ENCODE measurements at places on chromosomes 5 and 9. TPM values are rescaled to one million over a fixed set of nuclear protein-coding genes. Genes with fewer than 3 reads are reported as not detected.

Gene SPINK5
- not detected for total RNA-seq

GRCh38 chr5:78500028-78500427 lies 139.6 kb downstream of the SCAMP1 start:
- DNase-seq: no peak

DNA sequence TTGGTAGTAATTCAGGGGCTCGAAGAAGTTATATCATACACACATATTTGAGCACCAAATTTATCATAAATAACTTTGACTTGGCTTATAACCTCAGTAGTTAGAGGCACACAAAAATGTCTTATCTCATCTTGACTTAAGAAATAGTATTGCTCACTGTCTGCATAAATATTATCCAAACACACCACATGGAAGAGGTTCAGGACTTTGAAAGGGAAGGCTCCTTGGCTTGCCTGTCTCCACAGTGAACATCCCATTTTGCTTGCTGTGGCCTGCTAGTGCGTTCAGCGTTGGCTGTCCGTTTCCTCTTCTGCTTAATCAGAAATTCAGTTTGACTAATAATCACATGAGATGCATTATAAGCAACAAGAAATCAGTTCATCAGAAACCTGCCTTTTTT lies 13.9 kb downstream of the GRXCR2 start:
- no peak for DNase-seq

GRCh38 chr5:82610686-82611085 lies 332.5 kb upstream of the RPS23 start:
- DNase-seq: no peak

DNA sequence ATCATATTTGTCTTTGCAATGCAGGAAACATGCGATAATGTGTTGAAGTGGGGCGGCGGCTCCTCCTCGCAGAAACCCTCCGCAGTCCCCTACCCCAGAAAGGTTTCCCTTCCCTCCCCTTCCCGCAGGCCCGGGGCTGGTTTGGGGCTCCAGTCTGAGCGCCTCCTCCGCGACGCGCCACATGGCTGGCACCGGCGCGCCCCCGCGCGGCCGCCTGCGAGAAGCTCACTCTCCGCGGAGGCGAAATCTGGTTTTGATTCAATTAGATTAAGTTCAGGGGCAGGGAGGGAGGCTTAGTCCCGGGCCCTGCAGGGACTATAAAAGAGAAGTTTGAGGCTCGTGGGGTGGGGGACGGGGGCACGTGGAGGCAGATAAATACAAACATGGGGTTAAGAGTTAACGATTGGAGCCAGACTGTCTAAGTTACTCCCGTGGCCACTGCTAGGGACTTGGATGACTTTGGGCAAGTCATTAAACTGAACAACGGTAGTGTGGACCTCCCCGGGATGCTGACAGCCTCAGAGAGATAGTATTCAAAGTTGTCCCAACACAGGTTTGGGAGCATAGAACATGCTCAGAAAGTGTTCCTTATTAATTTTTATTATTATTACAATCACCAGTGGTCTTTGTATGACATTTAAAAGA lies 69.4 kb downstream of the MSX2 start:
- DNase-seq: peak; percentile 51

Gene PLAC8L1
- not detected for total RNA-seq

- DNase-seq: no peak
Observed at GRCh38 chr5:82152978-82153481, 125.1 kb downstream of the RPS23 start.

DNA sequence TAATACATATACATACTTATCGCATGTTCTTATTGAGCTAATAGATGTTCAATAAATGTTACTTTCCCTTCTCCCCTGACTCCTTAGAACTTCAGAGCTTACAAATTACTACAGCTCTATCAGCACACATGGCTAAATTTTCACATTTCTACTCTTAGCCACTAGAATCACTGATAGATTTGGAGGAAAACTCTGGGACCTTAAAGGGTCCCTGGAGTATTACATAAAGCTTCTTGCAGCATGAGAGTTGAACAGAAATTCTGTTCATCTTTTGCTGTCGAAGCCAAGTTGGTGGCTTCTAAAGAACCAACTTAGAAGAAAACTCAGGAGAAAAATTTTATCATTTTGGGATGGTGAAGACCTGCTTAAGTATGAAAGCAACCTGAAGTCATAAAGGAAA lies 15.5 kb downstream of the B4GALT1 start:
- DNase-seq: no peak

- no peak for DNase-seq
Observed at GRCh38 chr5:137490591-137490990, 8.5 kb downstream of the SPOCK1 start.

DNA sequence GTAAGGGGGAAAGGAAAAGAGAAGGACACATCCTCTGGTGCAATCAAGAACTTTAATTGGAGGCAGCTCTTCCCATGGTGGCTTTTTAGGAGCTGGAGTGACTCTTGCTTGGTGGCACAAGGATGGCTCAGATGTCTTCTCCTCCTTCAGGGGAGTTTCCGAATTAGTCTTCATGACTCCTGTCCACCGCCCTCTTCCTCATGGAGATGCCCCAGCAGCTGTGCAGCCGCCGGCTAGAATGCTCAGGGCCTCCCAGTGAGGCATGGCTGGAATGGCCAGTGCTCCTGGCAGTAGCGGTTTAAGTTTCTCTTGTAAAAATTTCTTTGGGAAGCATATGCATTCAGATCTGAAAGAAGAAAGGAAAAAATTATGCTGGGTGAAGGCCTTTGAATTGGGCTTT lies 8.8 kb upstream of the TEX53 start:
- DNase-seq: no peak

Gene TPPP
- total RNA-seq: not detected

DNA sequence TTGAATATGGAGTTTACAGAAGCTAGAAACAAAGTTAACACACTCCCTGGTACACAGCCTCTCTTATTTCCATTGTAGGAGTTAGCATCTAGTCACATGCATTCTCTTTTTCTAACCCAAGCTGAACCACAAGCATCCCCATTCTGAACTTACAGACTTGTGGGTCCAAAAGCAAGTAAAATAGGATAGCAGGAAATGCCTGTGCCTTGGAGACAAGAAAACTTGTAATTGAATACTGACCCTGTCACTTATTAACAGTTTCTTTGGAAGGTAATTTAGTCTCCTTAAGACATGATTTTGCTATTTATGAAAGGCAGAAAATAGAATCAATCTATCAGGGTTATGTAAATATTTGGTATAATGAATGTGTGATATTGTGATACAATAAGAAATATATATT lies 353.6 kb downstream of the TLE4 start:
- DNase-seq: no peak

DNA sequence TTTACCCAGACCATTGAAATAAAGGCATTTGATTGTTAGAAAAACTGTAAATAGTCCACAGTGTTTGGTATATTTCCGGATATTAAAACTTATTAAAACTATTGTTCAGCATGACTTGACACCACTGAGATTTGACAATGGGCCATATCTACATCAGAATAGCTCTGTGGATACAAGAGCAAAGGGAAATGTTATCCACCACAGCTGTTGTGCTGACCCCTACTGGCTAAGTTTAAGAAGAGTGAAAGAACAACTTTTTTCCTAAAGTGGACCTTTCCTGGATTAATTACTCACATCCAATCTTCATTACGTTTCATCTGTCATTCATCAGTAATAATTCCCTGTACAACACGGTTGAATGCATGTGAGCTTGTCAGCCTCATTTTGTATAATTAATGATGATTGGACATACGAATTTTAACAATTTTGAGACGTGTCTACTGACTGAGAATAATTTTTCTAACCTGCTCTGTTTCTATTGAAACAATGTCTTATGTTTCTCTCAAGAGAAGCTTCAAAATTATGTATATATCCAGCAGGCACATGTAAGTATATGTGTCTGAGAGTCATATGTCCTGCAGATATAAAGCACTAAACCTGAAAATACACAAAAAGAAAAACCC lies 1952.6 kb downstream of the MAT2B start:
- no peak for DNase-seq

Gene ACSL6
- total RNA-seq: 5.8 TPM

GRCh38 chr5:160359242-160359641 lies 11.2 kb downstream of the C1QTNF2 start:
- no peak for DNase-seq

GRCh38 chr5:110751902-110752762 lies 13.3 kb downstream of the SLC25A46 start:
- peak; percentile 27 for DNase-seq

GRCh38 chr9:6959270-6960000 lies 201.7 kb downstream of the KDM4C start:
- no peak for DNase-seq

DNA sequence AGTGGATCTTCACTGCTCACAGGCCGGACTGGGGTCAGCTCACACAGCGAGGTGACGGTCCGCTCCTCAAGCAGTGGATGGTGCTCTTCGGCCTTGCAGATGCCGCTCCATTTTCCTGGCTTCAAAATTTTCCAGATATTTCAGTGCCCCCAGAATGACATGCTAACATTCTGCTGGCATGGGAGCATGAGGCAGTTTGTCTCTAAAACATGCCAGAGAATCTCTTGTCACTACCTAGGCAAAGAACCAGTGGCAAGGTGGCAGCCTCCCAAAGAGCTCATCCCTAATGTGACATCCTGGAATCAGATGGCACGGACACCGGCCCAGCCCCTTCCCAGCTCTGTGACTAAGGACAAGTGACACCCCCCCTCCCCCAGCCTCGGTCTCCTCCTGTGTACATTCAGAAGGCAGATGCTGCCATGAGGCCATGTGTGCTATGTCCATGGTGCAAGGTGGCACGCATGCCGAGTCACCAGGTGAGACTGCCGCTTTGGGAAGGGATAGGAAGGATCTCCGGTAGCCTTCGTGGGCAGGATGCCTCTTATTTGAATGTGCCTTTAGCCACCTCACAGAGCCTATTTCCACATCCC lies 2.7 kb downstream of the S1PR3 start:
- DNase-seq: no peak

DNA sequence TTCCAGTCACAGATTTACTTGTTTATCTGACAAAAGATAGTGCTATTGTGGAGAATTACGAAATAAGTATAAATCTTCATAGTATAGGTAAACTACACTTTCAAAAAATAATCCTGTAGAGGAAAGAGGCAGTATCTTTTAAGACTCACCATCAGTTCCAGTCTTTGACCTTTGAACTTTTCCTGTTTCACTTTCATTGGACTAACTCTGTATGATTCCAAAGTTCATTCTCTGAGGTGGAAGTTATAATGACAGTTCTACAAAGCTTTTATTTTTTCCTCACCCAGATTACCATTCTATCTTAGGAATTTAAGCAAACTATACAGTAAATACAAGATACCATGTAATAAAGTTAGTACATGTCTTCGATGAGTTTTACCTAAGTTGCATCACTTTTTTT lies 901.3 kb upstream of the SEMA6A start:
- no peak for DNase-seq

GRCh38 chr5:140322751-140323731 lies 20.1 kb upstream of the PFDN1 start:
- DNase-seq: no peak

GRCh38 chr9:134943836-134944235 lies 26.1 kb upstream of the FCN1 start:
- no peak for DNase-seq

- DNase-seq: no peak
Observed at GRCh38 chr9:69054989-69055388, 19.4 kb downstream of the FXN start.

- DNase-seq: no peak
Observed at GRCh38 chr9:85727500-85727899, 14.3 kb downstream of the AGTPBP1 start.

DNA sequence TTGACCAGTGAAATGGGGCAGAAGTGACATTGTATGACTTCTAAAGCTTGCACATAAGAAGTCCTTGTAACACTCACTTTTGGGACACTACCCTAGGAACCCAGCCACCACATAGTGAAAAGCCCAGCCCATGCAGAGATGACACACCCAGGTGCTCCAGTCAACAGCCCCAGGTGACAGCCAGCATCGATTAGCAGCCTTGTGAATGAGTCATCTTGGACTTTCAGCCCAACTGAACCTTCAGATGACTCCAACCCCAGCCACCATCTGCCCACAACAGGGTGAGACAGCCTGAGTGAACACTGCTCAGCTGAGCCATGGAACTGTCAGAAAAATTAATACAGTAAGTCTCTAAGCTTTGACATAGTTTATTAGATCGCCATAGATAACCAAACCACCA lies 458.6 kb downstream of the ZSWIM6 start:
- DNase-seq: peak; percentile 0

DNA sequence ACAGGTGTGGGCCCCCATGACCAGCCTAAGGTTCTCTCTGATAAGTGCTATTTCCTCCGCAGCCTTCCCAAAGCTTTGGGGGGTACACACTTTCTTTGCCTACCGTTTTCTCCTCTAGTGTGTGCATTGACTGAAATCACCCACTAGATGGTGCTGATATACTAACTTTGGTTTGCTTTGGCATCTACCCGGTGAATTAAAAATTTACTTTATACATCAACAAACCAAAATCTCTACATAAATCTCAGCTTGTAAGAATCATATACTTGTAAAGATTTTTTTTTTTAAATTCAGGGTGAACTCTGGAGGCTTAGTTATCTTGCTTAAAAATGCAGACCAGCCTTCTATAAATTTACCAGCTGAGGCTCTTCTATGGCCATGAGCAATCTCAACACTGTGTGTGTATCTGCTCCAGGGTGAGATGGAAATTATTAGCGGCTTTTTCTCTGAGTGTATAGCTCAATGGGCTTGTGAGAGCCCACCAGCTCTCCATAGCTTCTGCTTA lies 475.7 kb upstream of the TNC start:
- DNase-seq: no peak

- DNase-seq: no peak
Observed at GRCh38 chr5:153926201-153926600, 112.5 kb downstream of the FAM114A2 start.

- no peak for DNase-seq
Observed at GRCh38 chr5:40774623-40775022, 18.9 kb upstream of the TTC33 start.

GRCh38 chr5:88929385-88929784 lies 46.4 kb upstream of the MEF2C start:
- no peak for DNase-seq

DNA sequence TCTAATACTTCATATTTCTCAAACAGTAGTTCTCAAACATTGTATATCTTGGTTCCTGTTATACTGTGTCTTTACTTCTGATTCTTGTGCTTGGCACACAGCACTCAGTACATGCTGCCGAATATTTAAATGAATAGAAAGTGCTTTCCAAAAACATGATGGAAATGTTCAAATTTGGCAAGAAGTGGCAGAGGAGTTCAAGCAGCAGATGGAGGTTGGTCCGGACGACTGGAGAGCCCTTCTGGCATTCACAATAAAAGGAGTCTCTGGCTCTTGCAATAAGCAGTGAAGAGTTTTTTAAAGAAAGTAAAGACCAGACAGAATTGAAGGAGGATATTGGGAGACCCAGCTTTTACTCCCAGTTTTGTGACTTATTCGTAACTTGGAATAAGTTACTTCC lies 36.3 kb downstream of the TSTD2 start:
- DNase-seq: no peak

Gene KIAA0825
- 0.76 TPM for total RNA-seq

Gene TAF11L10
- not detected for total RNA-seq

GRCh38 chr5:143019614-143020515 lies 249.7 kb downstream of the ARHGAP26 start:
- DNase-seq: no peak

GRCh38 chr5:77176429-77176828 lies 34.1 kb upstream of the PDE8B start:
- DNase-seq: no peak

GRCh38 chr9:77403239-77403638 lies 225.9 kb downstream of the VPS13A start:
- DNase-seq: no peak

GRCh38 chr5:116573702-116574366 lies 789 bp downstream of the SEMA6A start:
- DNase-seq: peak; percentile 7

- DNase-seq: no peak
Observed at GRCh38 chr5:91114658-91115057, 268.5 kb downstream of the ARRDC3 start.

Gene WASHC1
- 15.1 TPM for total RNA-seq
